ENCODE measurements at places on chromosomes 11 and 22.

DNA sequence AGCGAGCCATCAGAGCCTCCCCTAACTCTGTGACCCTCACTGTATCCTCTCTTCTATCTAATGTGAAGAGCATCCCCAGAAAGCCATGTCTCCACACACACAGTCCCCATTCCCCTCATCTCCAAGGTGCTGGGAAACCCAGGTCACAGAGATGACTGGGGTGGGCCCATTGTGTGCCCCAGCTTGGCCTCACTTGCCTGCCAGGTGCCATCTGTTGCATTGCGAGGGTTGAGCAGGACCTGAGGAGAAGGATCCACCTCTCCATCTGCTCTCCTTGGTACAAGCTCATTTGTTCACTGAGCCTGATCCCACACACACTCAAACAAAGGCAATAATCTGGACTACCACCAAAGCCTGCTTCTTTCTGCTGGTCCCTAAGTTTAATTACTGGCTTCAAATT lies 118.8 kb downstream of the SPATA19 start:
- no peak for DNase-seq

DNA sequence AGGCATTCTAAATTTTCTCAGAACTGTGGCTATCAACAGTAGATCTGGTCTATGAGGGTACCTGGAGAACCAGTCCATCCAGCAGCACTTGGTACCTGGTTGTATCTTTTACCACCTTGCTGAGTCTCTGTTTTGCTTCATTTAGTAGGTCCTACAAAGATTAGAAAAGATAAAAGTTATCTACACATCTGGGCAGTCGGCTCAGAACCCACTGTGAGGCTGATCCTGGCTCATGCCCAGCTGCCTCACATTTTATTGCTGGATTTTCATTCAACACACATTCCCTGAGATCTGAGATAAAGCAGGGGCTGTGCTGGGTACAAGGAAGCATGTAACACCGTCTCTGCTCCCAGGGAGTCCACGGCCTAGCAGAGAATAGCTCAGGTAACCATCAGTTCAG lies 27.5 kb downstream of the ATP6V1E1 start:
- DNase-seq: no peak

DNA sequence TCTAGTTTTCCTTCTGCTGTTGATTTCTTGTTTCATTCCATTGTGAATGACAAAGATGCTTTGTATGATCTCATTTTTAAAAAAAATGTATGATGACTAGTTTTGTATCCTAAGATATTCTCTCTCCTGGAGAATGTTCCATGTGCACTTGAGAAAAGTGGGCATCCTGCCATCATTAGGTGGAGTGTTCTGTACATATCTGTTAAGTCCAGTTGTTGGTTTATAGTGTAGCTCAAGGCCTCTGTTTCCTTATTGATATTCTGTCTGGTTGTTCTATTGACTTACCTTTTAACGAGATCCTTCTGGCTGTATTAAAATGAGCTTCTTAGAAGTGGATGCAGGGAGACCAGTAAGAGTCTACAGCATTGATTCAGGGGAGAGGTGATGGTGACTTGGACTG lies 35.2 kb downstream of the SGSM1 start:
- DNase-seq: no peak

DNA sequence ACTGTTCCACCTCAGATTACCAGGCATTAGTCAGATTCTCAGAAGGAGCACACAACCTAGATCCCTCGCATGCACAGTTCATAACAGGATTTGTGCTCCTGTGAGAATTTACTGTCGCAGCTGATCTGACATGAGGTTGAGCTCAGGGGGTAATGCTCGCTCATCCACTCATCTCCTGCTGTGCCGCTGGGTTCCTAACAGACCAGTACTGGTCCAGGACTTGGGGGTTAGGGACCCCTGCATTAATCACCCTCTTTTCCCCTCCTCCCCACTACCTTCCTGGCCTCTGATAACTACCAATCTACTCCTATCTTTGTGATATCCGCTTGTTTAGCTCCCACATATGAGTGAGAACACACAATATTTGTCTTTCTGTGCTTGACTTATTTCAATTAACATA lies 83.5 kb upstream of the FSHB start:
- DNase-seq: no peak
